ENCODE measurements at places on chromosomes 6 and 20.
A peak's percentile ranks its signal among the peaks of the same experiment; 100 is the strongest.

- DNase-seq = peak; percentile 18
Measured at GRCh38 chr20:45080867-45081624, 19.9 kb downstream of the KCNS1 start.

DNA sequence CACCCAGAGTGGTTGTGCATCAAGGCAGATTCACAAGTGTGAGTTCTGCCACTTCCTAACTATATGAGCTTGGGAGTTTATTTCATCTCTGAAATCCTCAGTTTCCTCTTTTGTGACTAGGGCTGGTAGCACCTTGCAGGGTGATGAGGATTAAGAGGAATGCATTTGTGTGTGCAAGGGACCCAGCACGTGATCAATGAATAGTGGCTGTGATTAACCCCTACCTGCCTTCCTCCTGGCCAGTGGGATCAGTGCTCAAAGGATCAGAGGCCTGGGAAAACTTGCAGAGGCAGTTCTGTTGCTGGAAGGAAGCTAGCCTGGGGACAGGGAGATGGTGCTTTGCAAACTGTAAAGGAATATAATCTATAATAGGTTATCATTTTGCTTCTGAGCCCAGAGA lies 7.3 kb downstream of the SDC4 start:
- DNase-seq = no peak

DNA sequence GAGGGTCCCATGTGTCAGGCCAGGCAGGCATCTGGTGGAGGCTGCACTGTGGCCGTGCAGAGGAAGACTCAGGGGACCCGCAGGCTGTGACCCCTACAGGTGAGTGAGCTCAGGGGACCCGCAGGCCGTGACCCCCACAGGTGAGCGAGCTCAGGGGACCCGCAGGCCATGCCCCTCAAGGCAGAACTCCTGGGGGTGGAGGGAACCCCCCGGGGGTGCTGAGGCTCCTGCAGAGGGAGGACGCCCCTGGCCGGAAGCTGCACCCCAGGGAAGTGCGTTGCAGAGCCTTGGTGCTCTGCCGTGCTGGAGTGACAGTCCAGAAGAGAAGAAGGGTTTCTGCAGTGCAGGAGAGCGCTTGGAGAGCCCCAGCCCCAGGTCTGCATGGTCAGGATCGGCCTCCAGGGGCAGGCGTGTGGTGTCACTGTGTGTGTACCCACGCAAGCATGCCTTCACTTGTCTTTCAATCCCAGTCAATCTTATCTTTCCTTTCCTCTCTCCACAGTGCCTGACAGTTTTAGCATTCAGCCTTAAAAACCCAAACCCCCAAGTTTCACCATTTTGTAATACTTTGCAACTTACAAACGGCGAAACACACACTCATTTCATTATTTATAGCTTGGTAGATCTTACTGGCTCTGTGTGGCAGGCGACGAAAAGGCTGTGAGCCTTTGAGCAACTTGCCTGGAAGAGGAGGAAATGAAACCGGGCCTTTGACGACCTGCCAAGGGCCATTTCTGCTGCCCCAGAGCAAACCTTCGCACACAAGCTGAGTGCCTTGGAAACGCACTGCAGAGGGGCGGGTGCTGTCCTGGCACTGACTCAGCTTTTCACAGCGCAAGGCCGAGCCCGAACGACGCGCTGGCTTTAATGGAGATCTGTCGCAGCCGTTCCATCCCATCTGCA lies 101.4 kb upstream of the AGPAT4 start:
- no peak for DNase-seq

GRCh38 chr6:23454080-23454976 lies 671.7 kb upstream of the NRSN1 start:
- DNase-seq = peak; percentile 9

- no peak for DNase-seq
Measured at GRCh38 chr20:16865406-16865805, 117.2 kb downstream of the OTOR start.

DNA sequence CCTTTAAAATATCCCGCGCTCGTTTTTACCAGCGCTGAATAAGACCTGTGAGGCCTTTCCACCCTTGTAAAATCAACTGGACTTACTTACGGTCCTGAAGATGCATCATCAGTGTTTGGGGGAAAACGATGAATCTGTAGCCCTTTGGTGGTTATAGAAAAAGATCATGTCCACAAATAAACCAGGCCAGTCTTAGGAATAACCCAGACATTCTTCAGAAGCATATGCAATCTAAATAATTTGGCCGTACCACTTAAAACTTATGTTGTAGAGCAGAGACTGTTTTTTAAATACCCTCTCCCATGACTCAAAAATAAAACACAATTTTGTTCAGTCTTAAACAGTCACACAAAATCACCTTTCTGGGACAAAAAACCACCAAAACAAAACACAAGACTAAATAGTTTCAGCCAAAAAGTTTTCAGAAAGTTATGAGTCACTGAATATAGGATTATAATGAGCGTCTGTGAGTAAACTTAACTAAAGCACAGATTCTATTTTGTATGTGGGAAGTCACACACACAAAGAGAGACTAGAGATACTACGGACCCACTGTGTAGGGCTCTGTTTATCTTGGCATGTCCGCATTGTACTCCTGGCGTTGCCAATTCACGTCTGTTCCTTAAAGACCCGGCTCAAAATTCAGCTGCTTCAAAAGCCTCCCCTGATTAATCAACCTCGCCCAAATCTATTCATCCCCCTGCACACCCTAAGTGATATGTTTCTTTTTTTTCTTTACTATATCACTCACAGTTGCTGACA lies 26.5 kb upstream of the SMOC2 start:
- DNase-seq = no peak

DNA sequence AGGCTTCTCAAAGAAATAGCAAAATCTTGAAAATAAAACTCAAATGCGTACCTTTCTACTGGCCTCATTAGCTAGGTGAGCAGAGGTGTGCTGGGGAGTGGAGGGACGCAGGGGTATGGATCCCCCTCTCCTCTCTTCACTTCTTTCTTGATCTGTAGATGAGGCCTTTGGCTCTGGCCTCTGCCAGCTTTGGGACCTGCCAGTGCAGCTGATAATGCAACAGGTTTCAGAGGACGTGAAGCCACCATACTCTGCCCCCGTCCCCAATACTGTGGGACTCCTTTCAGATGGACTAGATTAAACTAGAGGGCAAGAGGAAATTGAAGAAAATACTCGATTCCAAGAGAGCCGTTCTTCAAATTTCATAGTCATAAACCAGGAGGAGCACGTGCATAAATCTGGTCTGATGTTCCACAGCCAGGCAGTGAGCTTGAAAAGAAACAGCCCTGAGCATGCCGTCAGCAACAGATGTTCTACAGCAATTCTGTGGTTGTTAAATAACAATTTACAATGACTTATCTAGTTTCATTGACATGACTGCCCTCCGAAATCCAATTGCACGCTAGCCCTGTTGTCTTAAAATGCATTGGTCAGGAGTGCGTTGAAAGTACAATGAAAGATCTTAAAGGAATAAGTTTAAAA lies 245.3 kb upstream of the FOXQ1 start:
- peak; percentile 7 for DNase-seq

GRCh38 chr6:100420711-100421110 lies 44.0 kb downstream of the SIM1 start:
- DNase-seq = no peak

DNA sequence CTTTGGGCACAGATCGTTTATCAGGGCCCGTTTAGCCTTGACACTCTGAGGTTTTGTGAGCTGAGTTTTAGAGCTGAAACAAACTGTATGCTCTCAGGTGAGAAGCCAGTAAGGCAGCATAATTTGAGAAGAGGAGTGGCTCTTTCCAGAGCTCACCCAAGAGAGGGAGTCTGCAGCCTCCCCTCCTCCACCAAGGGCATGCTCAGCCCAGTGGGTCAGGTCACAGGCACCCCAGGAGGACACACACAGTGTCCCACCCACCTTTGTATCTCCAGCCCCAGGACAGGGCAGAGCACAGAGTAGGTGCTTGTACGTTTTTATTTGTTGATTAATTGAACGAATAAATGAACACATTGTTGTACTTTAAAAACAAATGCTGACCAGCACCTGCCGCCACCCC lies 3.4 kb downstream of the TSPO2 start:
- no peak for DNase-seq

DNA sequence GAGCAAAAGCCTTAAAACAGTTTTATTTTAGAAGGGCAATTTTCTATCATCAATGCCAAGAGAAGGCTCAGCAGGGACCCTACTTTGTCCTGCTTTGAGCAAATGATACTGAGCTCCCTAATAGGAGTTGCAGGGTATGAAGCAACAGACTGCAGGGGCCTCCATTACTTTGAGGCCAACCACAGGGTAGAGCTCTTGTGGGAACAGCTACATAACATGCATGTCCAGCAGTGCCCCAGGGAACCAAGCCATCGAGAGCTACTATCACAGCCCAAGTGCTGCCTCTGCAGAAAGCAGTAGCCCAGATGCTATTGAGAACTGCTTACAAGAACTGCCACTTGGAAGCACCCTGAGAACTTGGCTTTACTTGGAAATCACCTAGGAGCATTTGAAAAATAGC lies 222.1 kb downstream of the LAMA2 start:
- peak; percentile 47 for DNase-seq

DNA sequence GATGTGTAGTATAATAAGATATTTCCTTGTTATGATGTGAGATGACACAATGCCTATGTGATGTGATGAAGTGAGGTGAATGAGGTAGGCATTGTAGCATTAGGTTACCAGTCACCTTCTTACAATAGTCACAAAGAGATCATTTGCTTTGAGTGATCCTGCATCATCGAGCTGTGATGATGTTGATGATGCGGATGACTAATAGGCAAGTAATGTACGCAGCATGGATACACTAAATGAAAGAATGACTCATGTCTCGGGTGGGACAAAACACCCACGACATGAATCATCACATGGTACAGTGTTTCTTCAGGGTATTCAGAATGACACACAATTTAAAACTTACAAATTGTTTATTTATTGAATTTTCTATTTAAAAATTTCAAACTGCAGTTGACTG lies 806.3 kb upstream of the GJE1 start:
- DNase-seq = peak; percentile 98

DNA sequence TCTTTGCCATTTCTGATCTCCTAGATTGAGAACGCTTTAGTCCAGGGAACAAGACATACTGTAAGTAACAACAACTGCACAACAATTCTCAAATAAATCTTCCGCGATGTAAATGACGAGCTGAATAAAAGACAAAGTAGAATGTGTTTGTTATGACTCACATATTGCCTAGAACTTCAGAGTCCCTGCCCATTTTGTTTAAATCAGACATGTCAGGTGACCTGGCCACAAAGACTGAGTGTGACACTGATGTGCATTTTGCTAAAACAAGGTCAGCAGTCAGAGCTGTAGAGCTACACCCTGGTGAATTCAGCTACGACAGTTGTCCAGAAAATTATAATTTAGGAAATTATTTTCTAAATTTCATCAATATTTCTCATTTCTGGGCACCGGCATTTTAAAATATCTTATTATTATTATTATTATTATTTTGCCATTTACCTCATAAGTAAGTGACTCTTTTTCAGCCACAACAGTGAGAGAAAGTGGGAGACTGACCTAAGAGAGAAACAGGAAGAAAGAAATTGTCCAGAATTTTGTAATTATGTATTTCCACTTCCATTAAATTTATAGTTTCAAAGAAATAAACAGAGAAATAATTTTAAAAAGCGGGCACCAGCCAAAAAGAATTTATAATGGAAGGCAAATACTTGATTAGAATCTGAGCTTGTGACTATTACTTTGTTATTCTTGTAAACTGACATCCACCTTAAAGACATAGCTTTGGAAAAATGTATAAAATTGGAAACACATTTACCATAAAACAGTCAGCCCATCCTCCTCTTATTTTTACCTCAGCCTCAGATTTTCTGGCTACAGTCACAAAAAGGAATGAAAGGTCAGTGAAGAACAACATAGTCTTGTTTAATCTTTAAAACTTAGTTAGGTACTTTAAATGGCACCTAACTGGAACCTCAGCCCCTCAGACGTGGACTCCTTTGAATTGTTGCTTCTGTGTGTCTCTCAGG lies 157.0 kb upstream of the CITED2 start:
- peak; percentile 60 for DNase-seq

DNA sequence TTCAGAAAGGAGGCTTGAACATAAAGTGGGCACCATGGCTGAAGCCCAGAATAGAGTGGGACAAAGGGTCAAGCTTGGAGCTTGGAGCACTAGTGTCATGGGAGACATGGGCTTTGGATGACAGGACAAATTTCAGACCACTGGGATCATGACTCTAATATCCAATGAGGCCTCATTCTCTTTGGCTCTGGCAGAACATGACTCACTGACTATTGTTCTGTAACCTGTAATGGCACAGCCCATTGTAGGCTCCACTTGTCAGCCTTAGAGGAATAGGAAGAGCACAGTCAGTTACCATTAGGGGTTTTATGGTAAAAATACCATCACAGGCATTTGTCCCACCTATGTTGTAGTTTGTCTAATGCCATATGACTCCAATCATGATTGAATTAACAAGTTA lies 34.0 kb upstream of the MMS22L start:
- DNase-seq = no peak

GRCh38 chr6:44642870-44643522 lies 255.5 kb downstream of the CDC5L start:
- DNase-seq = no peak

DNA sequence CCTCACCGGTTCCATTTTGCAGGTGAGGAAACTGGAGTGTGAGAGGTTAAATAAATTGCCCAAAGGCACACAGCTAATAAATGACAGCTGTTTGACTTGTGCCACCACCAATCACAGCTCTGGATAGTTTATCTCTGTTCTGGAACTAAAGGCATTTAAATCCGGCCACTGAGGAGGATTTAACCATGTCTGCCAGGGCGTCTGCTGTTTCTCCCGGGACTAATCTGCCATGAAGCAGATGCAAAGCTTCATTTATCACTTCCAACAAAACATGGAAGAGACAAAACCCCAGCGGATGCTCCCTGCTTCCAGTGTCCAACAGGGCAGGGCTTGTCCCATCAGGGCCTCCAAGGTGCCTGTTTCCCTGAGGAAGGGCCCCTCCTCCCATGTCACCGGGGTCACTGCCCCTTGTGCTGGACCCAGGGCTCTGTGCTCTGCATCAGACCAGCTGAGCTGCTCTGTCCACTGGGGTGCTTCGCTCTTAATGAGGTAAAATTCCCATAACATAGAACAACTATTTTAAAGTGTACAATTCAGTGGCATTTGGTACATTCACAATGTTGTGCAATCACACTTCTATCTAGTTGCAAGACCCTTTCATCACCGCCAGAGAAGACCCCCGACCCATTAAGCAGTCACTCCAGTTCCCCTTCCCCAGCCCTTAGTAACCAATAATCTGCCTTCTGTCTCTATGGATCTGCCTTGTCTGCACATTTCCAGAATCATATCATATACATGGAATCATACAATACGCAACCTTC lies 244.3 kb downstream of the PTPRT start:
- no peak for DNase-seq

DNA sequence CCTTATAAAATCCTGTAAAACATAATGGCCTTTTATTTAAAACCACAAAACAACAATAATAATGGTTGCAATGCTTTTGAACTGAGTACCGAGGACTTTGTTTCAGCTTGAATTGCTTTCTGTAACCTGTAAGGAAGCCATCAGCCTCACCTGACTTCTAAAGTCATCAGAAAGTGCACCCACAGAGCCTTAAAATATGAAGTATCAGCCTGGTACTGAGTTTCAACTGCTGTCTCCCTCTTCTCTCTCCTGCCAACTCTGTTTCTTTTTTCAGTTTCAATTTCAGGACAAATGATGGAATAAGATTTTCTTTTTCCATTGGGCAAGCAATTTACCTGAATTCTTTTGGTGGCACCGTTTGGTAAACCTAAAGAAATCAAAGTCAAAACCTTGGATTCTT lies 119.4 kb downstream of the PHACTR1 start:
- no peak for DNase-seq

GRCh38 chr6:34177181-34177591 lies 31.3 kb upstream of the GRM4 start:
- DNase-seq = no peak

- DNase-seq = no peak
Measured at GRCh38 chr20:40579701-40580100, 109.3 kb downstream of the MAFB start.

GRCh38 chr6:29355603-29356002 lies 13.1 kb downstream of the OR5V1 start:
- DNase-seq = no peak

Measured in mesenchymal stem cell (in vitro differentiated cells and primary cell).